ENCODE measurements at places on chromosomes 7 and 10. TPM values are rescaled to one million over a fixed set of nuclear protein-coding genes. Genes with fewer than 3 reads are reported as not detected.

- no peak overlapping the region for H3K27ac ChIP-seq
- peaks cover 52% of the 10 kb centered on the region for H3K4me1 ChIP-seq
- H3K4me3 ChIP-seq, result no peak overlapping the region
- peaks cover 45% of the 10 kb centered on the region for H3K36me3 ChIP-seq
- DNase-seq, result no peak
Measured at GRCh38 chr10:7788639-7789286, 786 bp downstream of the ATP5F1C start.

DNA sequence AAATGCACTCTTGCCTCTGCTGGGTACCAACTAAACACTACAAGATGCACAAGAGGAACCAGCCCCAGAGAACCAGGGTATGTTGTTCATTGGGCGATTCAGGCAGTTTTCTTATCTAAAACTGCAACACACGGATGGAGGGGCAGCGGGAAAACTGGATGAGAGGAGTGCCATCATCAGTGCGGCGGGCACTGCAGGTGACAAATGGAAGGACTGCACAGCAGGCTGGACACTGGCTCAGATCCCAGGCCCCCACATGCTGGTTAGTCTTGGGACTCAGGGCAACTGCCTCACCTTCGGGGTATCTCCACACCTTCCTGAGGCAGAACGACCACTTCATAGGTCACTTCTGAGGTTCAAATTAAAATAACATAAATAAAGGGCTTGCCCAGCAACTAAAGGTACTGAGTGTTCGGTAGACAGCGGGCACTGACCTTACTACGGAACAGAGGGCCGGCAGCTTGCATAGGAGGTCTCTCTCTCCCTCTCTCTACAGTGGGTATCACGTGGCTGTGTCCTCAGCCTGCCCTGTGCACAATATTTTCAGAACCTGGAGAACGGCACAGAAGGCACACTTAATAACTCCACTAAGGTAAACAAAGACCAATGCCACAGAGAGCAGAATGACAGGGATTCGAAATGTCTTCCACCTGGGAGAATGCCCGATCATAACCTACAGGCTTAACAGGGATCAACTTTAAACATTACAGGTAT, 72.1 kb downstream of the GRB10 start:
- H3K27ac ChIP-seq, result no peak overlapping the region
- H3K4me1 ChIP-seq, result peaks cover 6% of the 10 kb centered on the region
- H3K36me3 ChIP-seq, result no peaks in the 10 kb centered on the region

DNA sequence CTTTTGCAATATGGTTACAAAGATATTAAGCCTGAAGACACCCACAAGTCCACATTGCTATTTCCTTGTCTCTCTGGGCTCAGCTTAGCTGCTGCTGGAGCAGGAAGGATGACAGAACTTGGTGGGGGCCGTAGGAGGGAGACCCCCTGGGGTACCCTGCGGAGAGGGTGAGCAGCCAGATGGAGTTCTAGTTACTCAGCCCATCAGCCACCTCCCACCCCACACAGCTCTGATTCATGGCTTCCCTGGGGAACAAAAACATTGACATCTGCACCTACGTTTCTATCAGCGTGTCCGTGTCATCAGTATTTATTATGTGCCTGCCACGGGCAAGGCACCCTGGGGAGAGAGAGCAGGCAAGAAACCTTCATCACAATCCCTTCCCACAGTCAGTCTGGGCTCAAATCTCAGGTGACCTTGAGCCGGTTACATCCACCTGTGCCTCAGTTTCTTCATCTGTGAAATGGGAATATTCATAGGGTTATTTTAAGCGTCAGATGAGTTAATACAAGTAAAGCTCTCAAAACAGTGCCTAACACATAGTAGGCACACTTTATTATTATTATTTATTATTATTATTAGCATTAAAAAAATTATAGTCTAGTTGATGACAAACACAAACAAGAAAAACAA, 131.5 kb downstream of the C10orf105 start:
- no peak for DNase-seq
- peaks cover 14% of the 10 kb centered on the region for H3K27me3 ChIP-seq
- no peak overlapping the region for H3K4me3 ChIP-seq
- H3K36me3 ChIP-seq, result no peaks in the 10 kb centered on the region
- H3K4me1 ChIP-seq, result no peaks in the 10 kb centered on the region
- no peak overlapping the region for H3K27ac ChIP-seq

GRCh38 chr10:28800144-28800543, 122.8 kb downstream of the BAMBI start:
- H3K4me1 ChIP-seq, result no peaks in the 10 kb centered on the region
- H3K4me3 ChIP-seq, result no peak overlapping the region
- no peaks in the 10 kb centered on the region for H3K27me3 ChIP-seq
- H3K27ac ChIP-seq, result no peak overlapping the region
- DNase-seq, result no peak

DNA sequence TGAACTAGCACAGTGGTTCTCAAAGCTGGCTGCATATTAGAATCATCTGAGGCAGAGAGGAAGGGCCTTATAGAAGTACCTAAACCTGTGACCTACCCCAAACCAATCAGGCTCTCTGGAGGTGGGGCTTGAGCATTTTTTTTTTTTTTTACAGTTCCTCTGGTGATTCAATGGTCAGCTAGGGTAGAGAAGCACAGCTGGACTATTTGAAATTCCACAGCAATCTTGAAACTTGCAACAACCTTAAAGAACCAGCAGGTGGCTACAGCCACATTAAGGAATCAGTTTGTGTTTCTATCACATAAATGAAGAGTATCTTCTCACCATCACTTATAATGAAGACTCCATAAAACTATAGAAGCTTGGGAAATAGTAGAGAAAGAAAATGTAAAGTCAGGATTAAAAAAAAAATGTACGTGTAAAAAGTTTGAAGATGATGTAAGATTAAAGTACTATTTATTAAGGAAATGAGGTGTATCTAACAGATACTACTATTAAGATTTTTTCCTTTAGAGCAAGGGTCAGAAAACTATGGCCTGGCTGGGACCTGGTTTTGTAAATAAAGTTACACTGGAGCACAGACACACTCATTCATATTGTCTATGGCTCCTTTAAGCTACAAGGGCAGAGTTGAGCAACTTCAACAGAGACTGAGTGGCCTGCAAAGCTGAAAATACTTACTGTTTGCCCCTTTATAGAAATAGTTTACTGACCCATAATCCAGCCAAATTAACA, 3.8 kb downstream of the RTKN2 start:
- no peak overlapping the region for H3K27ac ChIP-seq
- no peak for DNase-seq
- H3K27me3 ChIP-seq, result peaks cover 14% of the 10 kb centered on the region
- H3K36me3 ChIP-seq, result no peaks in the 10 kb centered on the region

DNA sequence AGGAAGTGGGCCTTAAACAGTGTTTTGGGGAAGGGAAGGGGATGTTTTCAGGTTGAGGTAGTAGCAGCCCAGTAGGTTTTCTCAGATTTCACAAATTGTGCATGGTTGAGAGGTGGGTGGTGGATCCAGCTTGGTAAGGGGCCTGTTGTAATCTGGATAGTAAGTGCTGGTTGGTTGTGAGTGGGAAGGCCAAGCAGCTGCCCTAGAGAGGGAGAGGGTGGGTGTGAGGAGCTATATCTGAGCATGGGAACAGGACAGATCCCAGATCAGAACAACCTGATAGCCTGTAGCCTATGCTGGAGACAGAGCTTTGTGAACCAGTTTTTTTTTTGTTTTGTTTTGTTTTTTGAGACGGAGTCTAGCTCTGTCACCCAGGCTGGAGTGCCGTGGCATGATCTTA, 53.9 kb upstream of the ZMIZ2 start:
- H3K4me1 ChIP-seq, result peaks cover 5% of the 10 kb centered on the region
- H3K36me3 ChIP-seq, result peaks cover 74% of the 10 kb centered on the region
- no peaks in the 10 kb centered on the region for H3K27me3 ChIP-seq
- H3K27ac ChIP-seq, result peak overlapping the region; percentile 45
- no peak for DNase-seq

GRCh38 chr10:25724241-25724640, 209.8 kb upstream of the MYO3A start:
- H3K4me3 ChIP-seq, result no peak overlapping the region

DNA sequence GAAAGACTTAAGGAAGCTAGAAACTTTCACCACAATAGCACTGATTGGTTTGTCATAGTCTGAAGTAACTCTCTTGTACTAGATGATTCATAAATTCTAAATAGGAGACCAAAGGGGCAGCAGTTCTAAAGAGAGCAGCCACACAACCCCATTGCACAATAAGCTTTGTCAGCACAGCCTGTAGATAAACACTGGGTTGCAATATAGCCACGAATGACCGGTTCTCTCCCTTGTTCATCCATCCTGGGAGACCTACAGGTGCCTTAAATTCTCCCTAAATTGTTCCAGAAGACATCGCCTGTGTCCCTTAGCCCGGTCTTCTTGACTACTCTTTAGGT, 167.0 kb downstream of the SNX13 start:
- no peak overlapping the region for H3K27ac ChIP-seq
- no peak overlapping the region for H3K4me3 ChIP-seq
- no peaks in the 10 kb centered on the region for H3K36me3 ChIP-seq
- H3K27me3 ChIP-seq, result no peaks in the 10 kb centered on the region
- DNase-seq, result no peak

Gene UBTD1
- 1.6 TPM for total RNA-seq

Gene ZNF92
- 19.7 TPM for total RNA-seq
